ENCODE measurements at places on chromosomes 12 and 14. TPM values are rescaled to one million over a fixed set of nuclear protein-coding genes. Genes with fewer than 3 reads are reported as not detected.

Gene ACVR1B
- 11.6 TPM for total RNA-seq

DNA sequence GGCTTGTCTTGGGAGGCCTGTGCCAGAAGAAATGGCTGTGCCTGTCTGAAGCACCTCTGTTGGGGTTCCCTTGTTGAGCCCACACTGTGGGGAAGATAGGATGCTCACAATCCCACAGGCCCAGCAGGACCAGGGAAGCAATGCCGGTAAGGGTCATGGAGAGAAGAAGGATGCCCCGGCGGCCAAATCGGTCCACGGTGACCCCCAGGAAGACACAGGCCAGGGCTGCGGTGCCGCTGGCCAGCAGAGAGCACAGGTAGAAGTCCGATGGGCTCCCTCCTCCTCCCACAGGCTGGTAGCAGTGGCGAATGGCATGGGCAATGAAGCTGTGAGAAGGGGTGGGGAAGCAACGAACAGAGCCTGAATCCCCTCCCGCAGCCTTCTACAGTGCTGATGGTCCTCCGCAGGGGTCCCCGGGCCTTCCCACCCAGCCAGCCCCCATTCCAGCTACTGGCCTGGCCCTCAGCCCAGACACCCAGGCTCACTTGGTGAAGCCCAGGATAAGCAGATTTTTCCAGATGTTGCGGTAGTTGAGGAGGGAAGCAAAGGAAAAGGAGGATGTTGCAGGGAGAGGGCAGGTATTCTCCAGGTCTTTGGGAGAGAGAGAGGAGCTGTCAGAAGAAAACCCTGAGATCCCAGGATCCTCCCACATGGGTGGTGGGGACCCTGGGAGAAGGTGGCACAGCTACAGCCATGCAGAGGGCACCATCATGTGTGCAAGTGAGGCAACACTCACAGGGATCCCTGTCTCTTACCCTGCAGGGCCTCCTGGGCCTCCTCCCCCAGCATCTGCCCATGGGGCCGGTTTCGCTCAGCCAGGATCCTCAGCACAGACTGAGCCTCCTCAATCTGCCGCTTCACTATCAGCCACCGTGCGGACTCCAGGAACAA is 5.0 kb downstream of the SLC22A17 start:
- DNase-seq: no peak

GRCh38 chr14:99589031-99589441 is 15.0 kb downstream of the CCDC85C start:
- no peak for DNase-seq

GRCh38 chr12:113138826-113139225 is 3.3 kb upstream of the RASAL1 start:
- DNase-seq: no peak

GRCh38 chr12:70317781-70318180 is 48.3 kb upstream of the KCNMB4 start:
- DNase-seq: no peak

DNA sequence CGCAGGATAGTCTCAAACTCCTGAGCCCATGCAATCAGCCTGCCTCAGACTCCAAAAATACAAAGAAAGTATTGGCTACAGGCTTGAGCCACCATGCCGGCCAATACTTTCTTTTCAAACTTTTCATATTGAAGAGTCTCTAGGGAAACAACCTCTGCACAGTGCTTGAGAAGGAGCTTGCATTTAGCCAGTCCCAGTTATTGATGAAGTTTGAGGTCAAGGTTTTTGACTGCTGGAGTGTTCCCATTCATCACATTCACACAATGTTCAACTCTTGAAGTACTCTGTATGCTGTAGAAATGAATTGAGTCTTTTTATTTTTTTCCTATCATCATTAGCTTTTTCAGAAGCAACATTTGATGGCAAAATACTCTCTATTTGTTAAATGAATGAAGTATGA is 355.8 kb upstream of the E2F7 start:
- DNase-seq: no peak

- DNase-seq: no peak
These were observed 5.3 kb downstream of the RNF212B start for GRCh38 chr14:23243066-23243465.

Gene CCDC196
- total RNA-seq: not detected

Data from activated T-cell treated with anti-CD3 and anti-CD28 coated beads, Interleukin-2, amount 50 U/mL, for 4 hours (primary cell).